ENCODE measurements at places on chromosomes 16 and 17.

DNA sequence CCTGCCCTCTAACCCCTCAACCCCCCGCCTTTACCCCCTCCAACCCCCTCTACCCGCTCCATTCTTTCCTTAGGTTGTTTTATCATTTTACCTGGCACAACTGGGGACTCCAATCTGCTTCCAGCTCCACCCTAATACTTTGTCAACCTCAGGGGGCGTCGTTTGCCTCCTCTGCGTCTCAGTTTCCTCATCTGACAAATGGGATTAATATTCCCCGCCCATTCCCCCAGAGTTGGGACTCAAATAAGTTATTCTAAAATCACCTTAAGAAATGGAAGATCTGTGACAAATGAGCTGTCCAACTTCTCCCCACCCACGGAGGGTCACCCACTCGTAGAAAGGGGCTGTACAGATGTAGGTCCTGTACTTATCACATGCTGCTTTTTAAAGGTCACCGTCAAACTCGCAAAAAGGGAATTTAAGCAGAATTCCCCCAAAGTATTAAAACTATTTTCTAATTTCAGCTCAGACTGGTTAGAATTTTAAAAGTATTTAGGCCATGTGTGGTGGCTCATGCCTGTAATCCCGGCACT, 40.6 kb upstream of the CPNE2 start:
- no peak overlapping the region for H3K27ac ChIP-seq
- H3K4me1 ChIP-seq: no peaks in the 10 kb centered on the region
- no peak overlapping the region for H3K4me3 ChIP-seq
- no peak for DNase-seq

DNA sequence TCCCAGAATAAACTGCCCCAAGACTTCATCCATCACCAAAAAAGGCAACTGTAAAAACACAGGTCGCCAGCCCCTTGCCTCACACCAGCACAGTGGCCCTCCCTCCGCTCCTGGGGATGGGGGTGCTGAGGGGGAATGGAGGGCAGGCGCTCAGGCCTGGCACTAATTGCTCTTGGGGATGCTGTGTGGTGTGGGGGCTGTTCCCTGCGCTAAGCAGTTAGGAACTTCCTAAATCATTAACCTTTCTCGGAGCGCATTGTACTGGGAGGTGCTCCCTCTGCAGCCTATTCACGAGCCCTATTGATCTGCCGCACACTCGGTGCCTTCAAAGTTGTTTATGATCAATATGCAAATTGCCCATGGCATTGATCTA, 199.9 kb downstream of the ZFHX3 start:
- no peaks in the 10 kb centered on the region for H3K36me3 ChIP-seq
- no peak overlapping the region for H3K4me3 ChIP-seq
- H3K4me1 ChIP-seq: peaks cover 27% of the 10 kb centered on the region
- no peak for DNase-seq

DNA sequence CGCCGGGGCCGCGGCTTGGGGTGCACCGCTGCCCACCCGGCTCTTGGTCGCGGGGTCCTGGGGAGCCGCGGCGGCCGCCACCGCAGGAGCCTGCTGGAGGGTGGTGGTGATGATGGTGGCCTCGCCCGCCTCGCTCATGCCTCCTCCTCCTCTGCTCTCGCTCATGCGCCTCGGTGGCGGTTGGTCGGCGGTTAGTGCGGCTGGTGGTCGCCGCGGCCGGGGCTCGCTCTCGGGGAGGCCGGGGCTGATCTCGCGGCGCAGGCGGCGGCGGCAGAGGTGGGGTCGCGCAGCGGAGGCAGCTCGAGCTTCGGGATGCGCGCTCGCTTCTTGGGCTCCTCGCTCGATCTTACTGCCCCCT, 41.6 kb downstream of the AHSP start:
- H3K4me3 ChIP-seq: no peak overlapping the region
- no peaks in the 10 kb centered on the region for H3K4me1 ChIP-seq
- peaks cover 10% of the 10 kb centered on the region for H3K27me3 ChIP-seq
- no peak for DNase-seq
- H3K27ac ChIP-seq: no peak overlapping the region

GRCh38 chr17:65185062-65185461, 47.9 kb downstream of the RGS9 start:
- H3K36me3 ChIP-seq: no peaks in the 10 kb centered on the region
- no peak for DNase-seq
- no peaks in the 10 kb centered on the region for H3K27me3 ChIP-seq
- peak overlapping the region; percentile 64 for H3K27ac ChIP-seq
- no peak overlapping the region for H3K4me3 ChIP-seq
- H3K4me1 ChIP-seq: peaks cover 10% of the 10 kb centered on the region

DNA sequence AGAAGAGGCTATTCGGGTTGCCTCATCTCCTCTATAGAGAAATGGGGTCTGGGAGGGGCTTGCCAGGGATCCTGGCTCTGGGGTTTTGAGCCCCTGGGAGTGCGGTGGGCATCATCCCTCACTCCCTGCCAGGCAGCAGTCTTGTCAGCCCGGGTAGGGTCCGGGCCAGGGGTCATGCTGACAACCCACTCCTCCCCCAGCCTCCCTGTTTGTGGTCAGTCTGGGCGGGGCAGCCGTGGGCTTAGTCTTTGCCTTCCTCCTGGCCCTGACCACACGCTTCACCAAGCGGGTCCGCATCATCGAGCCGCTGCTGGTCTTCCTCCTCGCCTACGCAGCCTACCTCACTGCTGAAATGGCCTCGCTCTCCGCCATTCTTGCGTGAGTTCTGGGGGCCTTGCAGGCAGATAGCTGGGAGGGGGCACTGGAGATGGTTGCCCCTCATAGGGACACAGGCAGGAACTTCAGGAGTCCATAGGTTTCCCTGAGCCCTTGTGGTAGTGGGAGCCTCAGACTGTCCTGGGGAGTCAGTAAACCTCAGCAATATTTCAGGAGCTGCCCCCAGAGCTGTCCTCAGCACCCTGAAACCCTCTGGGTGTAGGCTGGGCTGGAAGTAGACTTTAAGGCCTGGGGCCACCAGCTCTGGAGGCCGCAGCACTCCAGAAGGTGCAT, 6.9 kb downstream of the SLC9A5 start:
- DNase-seq: no peak
- H3K4me1 ChIP-seq: no peaks in the 10 kb centered on the region
- no peaks in the 10 kb centered on the region for H3K27me3 ChIP-seq
- no peak overlapping the region for H3K4me3 ChIP-seq
- H3K36me3 ChIP-seq: peaks cover 18% of the 10 kb centered on the region

- no peaks in the 10 kb centered on the region for H3K4me1 ChIP-seq
- no peak overlapping the region for H3K4me3 ChIP-seq
- no peaks in the 10 kb centered on the region for H3K36me3 ChIP-seq
- no peaks in the 10 kb centered on the region for H3K27me3 ChIP-seq
- no peak overlapping the region for H3K27ac ChIP-seq
Measured at GRCh38 chr16:5549802-5550201, 452.2 kb upstream of the EEF2KMT start.

- H3K36me3 ChIP-seq: no peaks in the 10 kb centered on the region
- DNase-seq: no peak
- H3K4me3 ChIP-seq: no peak overlapping the region
- peaks cover 49% of the 10 kb centered on the region for H3K27me3 ChIP-seq
Measured at GRCh38 chr17:49435671-49436029, 21.0 kb upstream of the PHB1 start.

- no peak overlapping the region for H3K4me3 ChIP-seq
- H3K4me1 ChIP-seq: peaks cover 21% of the 10 kb centered on the region
- peak; percentile 96 for DNase-seq
- H3K36me3 ChIP-seq: no peaks in the 10 kb centered on the region
- H3K27me3 ChIP-seq: no peaks in the 10 kb centered on the region
- H3K27ac ChIP-seq: peak overlapping the region; percentile 94
Measured at GRCh38 chr17:47225436-47225858, 16.3 kb downstream of the MYL4 start.

- peak; percentile 55 for DNase-seq
- H3K27me3 ChIP-seq: peaks cover 41% of the 10 kb centered on the region
- H3K4me3 ChIP-seq: no peak overlapping the region
- H3K4me1 ChIP-seq: no peaks in the 10 kb centered on the region
Measured at GRCh38 chr17:43958748-43959352, 5.1 kb upstream of the PYY start.

DNA sequence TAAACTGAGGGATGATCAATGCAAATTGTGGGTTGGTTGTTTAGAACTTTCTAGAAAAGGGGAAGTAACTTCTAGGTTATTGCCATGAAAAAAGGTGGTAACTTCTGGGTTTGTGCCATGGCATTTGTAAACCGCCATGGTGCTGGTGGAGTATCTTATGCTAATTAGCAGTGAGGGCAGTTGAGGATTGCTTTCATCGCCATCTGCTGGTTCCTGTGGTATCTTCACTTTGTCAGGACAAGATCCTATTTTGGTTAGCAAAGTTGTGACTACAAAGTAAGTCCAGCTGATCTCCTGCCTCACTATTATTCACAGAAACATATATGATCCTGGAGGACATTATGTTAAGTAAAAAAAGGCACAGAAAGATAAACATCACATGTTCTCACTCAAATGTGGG, 1332.3 kb downstream of the CDH11 start:
- no peak for DNase-seq
- H3K4me3 ChIP-seq: no peak overlapping the region
- H3K36me3 ChIP-seq: no peaks in the 10 kb centered on the region
- no peaks in the 10 kb centered on the region for H3K27me3 ChIP-seq

- no peak overlapping the region for H3K27ac ChIP-seq
- H3K36me3 ChIP-seq: no peaks in the 10 kb centered on the region
- DNase-seq: no peak
- peaks cover 22% of the 10 kb centered on the region for H3K4me1 ChIP-seq
Measured at GRCh38 chr17:28527859-28528258, 21.7 kb downstream of the FOXN1 start.

- H3K36me3 ChIP-seq: no peaks in the 10 kb centered on the region
- no peaks in the 10 kb centered on the region for H3K27me3 ChIP-seq
- no peak overlapping the region for H3K27ac ChIP-seq
- no peak overlapping the region for H3K4me3 ChIP-seq
- peak; percentile 39 for DNase-seq
Measured at GRCh38 chr16:75064403-75065148, 52.0 kb downstream of the LDHD start.

DNA sequence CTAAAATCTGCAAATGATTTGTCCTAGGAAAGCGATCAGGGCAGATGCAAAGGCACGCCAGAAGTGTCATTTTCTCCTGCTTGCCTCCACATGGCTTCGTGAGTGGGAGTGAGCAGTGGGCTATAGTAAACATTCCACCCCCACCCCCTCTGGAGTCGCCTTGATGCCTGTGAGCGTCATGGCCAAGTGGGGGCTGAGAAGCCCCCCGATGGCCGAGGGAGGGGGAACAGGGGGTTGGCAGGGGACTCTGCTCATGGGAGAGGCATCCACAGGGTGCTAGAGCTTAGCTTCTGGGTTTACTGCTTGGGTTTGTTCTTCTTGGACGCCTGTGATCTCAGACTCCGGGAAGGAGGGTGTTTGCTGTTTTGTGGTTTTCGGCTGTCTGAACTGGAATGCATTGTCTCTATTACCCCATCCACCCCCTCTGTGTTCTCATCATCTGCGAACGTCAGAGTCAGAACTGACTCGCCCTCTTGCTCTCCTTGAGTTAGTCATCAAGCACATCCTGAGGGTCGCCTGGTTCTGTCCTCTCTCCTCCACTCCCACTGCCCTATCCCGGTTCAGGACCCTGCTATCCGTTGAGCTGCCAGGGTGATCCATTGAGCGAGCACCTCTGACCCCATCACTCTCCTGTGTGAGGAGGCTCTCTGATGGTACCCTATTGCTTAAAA, 15.4 kb downstream of the TNS4 start:
- peak overlapping the region; percentile 89 for H3K27ac ChIP-seq
- peak; percentile 100 for DNase-seq
- H3K27me3 ChIP-seq: no peaks in the 10 kb centered on the region
- no peak overlapping the region for H3K4me3 ChIP-seq
- H3K4me1 ChIP-seq: peaks cover 47% of the 10 kb centered on the region

DNA sequence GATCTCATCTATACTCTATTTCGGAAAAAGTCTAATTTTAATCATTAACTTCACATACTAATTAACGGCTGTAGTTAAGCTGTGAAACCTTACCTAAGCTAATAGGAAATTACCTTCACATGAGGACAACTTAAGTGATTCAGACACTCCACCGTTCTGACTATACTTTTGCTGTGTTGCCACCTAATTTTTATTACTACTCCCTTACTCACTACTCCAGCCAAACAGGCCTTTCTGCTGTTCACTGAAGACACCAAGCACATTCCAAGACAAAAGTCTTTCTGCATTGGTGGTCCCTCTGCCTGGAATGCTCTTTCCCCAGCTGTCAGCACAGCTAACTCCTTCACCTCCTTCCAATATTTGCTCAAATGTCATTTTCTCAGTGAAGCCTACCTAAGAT, 1.3 kb downstream of the CMTR2 start:
- peaks cover 8% of the 10 kb centered on the region for H3K36me3 ChIP-seq
- H3K27me3 ChIP-seq: no peaks in the 10 kb centered on the region
- no peaks in the 10 kb centered on the region for H3K4me1 ChIP-seq
- no peak for DNase-seq
- H3K4me3 ChIP-seq: no peak overlapping the region

- H3K36me3 ChIP-seq: no peaks in the 10 kb centered on the region
- H3K4me1 ChIP-seq: no peaks in the 10 kb centered on the region
- no peaks in the 10 kb centered on the region for H3K27me3 ChIP-seq
- H3K27ac ChIP-seq: no peak overlapping the region
- DNase-seq: no peak
- no peak overlapping the region for H3K4me3 ChIP-seq
Measured at GRCh38 chr16:13829697-13830299, 90.2 kb upstream of the ERCC4 start.

DNA sequence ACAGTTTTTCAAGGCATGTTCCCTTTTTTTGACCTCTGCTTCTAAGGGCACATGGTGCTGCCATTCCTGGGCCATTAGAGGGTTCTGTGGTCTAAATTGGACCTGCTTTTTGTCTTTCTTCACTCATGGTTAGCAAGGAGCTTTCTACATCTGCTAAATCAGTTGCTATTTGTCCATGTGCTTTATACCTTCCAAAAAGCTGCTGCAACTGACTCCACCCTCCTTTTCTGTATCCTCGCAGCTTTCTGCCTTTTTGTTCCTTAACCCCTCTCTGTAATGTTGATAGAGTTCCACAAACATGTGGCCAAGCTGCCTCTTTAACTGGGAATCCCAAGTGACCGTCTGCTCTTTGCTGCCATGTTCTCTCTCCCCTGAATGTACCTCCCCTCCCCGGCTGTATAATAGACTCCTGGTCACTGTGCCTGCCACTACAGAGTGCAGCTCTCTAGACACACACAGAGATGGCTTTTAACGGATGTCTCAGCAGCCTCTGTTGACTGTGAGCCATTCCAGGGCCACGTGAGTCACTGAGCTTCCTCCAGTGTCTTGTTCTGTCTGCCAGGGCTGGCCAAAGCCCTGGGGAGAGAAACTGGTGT, 57.4 kb upstream of the TEKT3 start:
- peak; percentile 74 for DNase-seq
- peak overlapping the region; percentile 46 for H3K27ac ChIP-seq
- peaks cover 19% of the 10 kb centered on the region for H3K4me1 ChIP-seq
- H3K4me3 ChIP-seq: no peak overlapping the region
- H3K36me3 ChIP-seq: no peaks in the 10 kb centered on the region

- no peak for DNase-seq
- H3K4me1 ChIP-seq: peaks cover 12% of the 10 kb centered on the region
- no peak overlapping the region for H3K27ac ChIP-seq
- no peak overlapping the region for H3K4me3 ChIP-seq
- no peaks in the 10 kb centered on the region for H3K36me3 ChIP-seq
- H3K27me3 ChIP-seq: no peaks in the 10 kb centered on the region
Measured at GRCh38 chr16:85616607-85617321, 3.6 kb downstream of the GSE1 start.

- H3K36me3 ChIP-seq: peaks cover 9% of the 10 kb centered on the region
- peak; percentile 78 for DNase-seq
- no peaks in the 10 kb centered on the region for H3K27me3 ChIP-seq
- no peak overlapping the region for H3K4me3 ChIP-seq
- peak overlapping the region; percentile 46 for H3K27ac ChIP-seq
- peaks cover 13% of the 10 kb centered on the region for H3K4me1 ChIP-seq
Measured at GRCh38 chr17:31248986-31249834, 47.8 kb downstream of the OMG start.

GRCh38 chr17:28396635-28397239, 9.3 kb downstream of the SLC46A1 start:
- no peak overlapping the region for H3K4me3 ChIP-seq
- H3K27me3 ChIP-seq: no peaks in the 10 kb centered on the region
- DNase-seq: no peak
